ENCODE measurements at places on chromosomes 1 and 21.
A peak's percentile ranks its signal among the peaks of the same experiment; 100 is the strongest.

GRCh38 chr1:240134113-240134512 is 42.4 kb downstream of the FMN2 start:
- no peak for DNase-seq

- no peak for DNase-seq
These were observed 1.4 kb upstream of the PCSK9 start for GRCh38 chr1:55037733-55038551.

DNA sequence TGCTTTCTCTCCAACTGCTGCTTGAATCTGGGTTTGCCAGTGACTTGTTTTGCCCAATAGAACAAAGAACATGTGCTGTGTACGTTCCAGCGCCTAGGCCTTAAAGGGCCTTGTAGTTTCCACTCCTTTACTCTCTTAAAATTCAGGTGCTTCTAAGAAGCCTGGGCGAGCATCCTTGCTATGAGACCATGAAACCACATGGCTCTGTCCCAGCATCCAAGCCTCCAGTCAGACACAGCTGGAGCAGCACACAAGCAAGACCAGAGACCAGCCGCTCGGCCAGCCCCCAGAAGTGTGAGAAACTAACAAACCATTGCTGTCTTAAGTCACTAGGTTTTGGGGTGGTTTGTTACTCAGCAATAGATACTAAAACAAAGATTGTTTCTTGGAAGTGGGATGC is 15.1 kb downstream of the PLEKHO1 start:
- no peak for DNase-seq

- DNase-seq, result no peak
These were observed 4.1 kb upstream of the CACNA1E start for GRCh38 chr1:181479137-181479745.

DNA sequence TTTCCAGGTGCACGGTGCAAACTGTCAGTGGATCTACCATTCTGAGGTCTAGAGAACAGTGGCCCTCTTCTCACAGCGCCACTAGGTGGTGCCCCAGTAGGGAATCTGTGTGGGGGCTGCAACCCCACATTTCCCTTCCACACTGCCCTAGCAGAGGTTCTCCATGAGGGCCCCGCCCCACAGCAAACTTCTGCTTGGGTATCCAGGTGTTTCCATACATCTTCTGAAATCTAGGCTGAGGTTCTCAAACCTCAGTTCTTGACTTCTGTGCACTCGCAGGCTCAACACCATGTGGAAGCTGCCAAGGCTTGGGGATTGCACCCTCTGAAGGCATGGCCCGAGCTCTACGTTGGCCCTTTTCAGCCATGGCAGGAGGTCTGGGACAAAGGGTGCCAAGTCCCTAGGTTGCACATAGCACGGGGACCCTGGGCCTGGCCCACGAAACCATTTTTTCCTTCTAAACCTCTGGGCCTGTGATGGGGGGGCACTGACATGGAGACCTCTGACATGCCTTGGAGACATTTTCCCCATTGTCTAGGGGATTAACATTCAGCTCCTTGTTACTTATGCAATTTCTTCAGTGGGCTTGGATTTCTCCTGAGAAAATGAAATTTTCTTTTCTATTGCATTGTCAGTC is 10.0 kb downstream of the HS2ST1 start:
- no peak for DNase-seq

DNA sequence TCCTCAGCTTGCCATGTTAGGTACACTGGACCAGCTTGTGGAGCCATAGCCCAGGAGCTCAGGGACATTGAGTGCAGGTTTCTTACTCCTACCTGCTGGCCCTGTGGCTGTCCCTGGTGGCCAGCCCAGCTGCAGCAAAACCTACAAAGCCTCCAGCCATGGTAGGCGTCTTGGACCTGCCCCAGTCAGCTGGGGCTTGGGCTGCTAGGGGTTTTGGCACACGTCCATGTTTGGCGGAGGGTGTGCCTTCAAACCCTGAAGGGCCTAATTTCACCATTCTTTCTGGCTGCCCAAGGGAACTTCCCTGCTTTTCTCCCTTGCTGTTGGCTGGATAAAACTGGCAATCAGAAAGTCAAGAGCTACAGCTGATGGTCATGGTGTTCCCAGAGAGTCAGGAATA is 25.4 kb downstream of the HMGCS2 start:
- no peak for DNase-seq

DNA sequence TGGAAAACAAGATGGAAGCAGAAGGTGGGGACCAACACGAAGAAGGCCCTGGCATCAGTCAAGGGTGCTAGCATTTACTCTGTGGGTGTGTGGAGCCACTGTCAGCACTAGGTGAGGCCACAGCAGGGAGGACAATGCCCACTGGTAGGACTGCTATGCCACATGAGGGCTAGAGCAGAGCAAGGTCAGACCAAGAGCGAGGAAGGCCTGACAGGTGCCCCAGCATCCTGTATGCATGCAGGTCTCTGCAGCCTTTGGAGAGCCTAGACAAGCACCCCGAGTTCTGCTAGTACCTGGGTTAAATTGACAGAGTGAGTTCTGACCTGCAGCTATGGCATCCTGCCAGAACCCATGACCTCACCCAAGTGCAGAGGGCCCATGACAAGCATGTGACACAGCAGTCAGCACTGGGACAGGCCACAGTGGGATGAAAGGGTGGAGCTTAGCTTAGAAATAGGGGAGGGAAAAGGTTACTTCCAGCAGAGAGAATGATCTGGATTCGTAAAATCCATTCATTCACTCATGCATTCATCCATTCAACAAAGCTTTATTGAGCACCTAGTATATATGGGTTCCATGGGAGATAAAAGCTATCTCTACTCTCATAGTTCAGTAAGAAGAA is 9.0 kb upstream of the CSF1 start:
- DNase-seq, result no peak

GRCh38 chr1:91872559-91873081 is 13.3 kb downstream of the TGFBR3 start:
- no peak for DNase-seq

GRCh38 chr1:218996362-218996761 is 177.3 kb upstream of the LYPLAL1 start:
- no peak for DNase-seq

DNA sequence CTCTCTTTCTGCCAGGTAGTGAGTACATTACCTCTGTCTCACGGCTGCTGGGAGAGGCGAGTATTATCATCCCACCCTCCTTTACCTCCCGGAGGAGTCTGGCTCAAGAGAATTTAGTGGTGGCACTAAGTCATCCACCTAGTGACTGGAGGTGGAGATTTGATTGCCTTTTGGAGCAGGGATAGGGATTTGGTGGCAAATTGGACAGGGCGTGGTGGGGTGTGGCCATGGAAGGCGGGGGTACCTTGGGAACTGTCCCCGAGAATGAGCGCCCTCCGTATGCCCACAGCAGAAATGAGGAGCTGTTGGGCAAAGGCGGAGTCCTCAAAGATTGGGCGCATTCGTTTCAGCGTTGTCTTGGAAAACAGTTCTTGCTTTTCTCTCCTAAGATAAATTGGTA is 32.1 kb upstream of the HMGN1 start:
- no peak for DNase-seq

DNA sequence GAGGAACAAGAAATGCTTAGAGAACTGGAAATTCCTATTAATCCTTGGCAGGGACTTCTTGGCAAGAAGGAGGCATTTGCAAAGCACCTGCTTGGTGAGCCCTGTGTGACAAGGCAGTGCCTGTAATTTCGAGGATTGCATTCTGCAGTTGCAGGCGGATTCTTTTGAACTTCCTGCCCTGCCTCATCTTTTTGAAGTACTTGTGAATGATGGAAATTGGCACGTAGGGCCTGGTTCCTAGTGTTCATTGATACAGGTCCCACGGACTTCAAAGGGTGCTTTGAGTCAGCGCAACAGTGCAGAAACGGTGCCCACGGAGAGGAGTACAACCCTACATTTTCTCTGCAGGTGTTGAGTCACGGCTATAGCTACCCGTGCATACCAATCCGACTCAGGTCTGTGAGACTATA is 6.4 kb downstream of the HUNK start:
- no peak for DNase-seq

GRCh38 chr1:119960501-119960900 is 64.2 kb upstream of the ADAM30 start:
- DNase-seq, result no peak

GRCh38 chr1:2230781-2231531 is 2.8 kb downstream of the SKI start:
- peak; percentile 67 for DNase-seq

DNA sequence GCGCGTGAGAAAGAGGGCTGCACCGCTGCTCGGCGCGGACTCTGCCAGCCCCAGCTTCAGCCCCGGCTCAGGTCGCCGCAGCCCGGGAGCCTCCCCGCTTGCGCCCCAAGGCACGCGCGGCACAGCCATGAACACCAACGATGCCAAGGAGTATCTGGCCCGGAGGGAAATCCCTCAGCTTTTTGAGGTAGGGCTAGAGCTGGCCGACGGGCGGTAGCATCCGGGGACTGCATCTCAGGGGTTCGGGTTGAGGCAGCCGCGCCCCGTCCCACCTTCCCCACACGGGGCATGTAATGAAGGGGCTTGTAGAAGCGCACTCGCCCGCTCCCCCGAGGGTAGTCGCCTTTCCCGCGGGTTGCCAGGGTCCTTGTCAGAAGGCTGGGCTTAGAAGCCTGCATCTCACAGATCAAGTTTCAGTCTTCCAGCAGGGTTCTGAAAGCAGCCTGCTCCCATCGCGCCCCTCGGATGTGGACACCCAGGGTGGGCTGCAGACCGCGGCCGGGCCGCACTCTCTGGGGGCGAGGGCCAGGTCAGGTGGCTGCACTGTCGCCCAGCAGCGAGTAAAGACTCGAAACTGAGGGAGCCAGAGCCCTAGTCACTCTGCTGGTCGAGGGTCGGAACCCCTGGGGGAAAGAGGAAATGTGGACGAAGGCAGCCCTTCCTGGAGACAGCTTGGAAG is 507 bp downstream of the AK5 start:
- DNase-seq, result peak; percentile 13

DNA sequence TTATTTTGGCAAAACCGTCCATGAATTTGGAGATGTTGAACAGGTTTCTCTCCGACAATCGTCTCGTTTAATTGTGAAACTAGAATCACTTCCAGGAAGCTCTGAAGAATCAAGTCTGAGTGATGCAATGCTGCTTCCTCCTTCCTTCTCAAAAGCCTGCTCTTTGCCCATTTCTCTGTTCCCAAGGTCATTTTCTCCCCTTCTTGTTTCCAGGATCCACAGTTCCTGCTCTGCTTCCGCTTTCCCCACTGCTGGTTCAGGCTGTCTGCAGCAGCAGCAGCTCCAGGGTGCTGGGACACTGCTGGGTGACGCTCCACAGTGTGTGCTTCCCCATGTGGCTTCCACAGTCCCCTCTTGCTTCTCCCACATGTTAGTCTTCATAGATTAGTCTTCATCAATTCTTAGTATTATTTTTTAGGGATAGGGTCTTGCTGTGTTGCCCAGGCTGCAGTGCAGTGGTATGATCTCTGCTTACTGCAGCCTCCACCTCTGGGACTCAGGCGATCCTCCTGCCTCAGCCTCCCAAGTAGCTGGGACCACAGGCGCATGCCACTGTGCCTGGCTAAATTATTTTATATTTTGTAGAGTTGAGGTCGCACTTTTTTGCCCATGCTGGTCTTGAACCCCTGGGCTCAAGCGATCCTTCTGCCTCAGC is 156.2 kb downstream of the DYRK1A start:
- DNase-seq, result no peak

DNA sequence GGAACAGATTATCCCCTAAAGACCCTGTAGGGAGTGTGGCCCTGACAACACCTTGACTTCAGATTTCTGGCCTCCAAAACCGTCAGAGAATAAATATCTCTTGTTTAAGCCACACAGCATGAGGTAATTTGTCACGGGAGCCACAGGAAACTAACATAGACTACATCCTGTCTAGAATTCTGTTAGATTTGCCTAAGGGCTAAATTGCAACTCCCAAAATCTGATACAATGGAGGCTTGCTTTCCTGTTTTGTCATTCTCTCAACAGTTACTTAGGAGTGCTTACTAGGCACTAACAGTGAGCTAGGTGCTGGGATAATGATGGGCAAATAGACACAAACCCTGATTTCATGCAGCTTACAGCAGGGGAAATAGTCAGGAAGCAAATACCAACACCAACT is 141.6 kb downstream of the MIS18A start:
- no peak for DNase-seq

DNA sequence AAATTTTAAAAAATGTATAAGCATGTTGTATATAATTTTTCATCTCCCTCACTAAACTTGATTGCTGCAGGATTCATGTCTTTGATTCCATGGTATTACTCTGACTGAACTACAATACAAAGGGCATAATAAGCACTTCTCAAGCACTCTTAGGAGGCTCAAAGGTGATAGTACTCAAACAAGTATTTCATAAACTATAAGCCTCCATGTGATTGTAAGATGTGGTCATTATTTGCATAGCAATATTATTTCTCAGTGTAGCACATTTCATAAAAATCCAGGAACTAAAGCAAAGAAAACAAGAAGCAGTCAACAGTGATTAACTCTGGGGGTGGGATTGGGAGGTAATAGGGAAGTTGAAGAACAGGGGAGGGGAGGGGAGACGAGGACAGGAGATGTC is 106.2 kb upstream of the DPT start:
- DNase-seq, result no peak

DNA sequence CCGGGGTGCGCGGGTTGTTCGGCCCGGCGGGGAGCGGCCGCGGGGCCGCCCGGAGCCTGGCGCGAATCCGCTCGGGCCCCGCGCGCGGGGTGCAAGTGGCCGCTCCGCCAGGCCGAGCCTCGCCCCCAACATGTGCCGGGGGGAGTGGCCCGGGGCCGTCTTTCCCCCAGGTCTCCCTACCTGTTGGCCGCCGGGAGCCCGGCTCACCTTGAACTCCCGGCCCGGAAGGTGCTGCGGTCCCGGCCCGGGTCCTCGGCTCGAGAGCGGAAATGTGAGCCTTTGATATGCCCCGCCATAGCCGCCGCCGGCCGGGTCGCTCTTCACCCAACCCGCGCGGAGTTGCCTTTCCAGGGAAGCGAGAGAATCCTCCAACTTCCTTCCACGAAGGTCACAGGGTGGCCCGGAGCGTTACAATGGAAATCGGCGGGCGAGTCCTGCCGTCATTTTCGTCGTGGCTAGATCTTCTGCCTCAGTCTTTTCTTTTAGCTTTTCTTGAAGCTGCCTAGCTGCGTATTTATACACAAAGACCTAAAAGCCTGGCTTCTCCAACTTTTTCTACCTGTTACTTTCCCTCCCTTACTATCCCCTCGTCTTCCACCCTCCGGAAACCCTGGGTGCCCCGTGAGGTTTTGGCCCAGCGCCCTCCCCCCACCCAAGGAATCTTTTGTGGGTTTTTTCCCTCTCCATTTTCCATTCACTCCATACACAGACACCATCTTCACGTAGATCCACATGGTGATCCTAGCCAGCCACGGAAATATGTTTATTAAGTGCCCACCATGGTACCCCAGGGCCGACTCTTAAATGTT is 867 bp downstream of the PTGFRN start:
- peak; percentile 29 for DNase-seq

- DNase-seq, result no peak
These were observed 327.9 kb upstream of the BEND5 start for GRCh38 chr1:49104575-49104974.
